ENCODE measurements at places on chromosomes 5 and 9. TPM values are rescaled to one million over a fixed set of nuclear protein-coding genes. Genes with fewer than 3 reads are reported as not detected.

Gene TEK
- total RNA-seq: 3.6 TPM

Gene ITK
- total RNA-seq: not detected

Gene PHYKPL
- total RNA-seq: 33.0 TPM

Gene PCDHGA6
- 3.2 TPM for total RNA-seq

Gene LRRC26
- not detected for total RNA-seq

Gene PSIP1
- total RNA-seq: 70.5 TPM

Gene SLC34A1
- total RNA-seq: not detected

Gene IQGAP2
- 2.1 TPM for total RNA-seq

Gene IL17B
- 0.22 TPM for total RNA-seq

Gene MSX2
- total RNA-seq: 0.66 TPM

Gene REXO4
- 15.9 TPM for total RNA-seq

Gene PMPCA
- 59.9 TPM for total RNA-seq

Gene WNK2
- 0.11 TPM for total RNA-seq

Gene PDE8B
- total RNA-seq: 0.22 TPM

Gene GABRB2
- under 0.01 TPM for total RNA-seq
